ENCODE measurements at places on chromosomes 7 and 10.

DNA sequence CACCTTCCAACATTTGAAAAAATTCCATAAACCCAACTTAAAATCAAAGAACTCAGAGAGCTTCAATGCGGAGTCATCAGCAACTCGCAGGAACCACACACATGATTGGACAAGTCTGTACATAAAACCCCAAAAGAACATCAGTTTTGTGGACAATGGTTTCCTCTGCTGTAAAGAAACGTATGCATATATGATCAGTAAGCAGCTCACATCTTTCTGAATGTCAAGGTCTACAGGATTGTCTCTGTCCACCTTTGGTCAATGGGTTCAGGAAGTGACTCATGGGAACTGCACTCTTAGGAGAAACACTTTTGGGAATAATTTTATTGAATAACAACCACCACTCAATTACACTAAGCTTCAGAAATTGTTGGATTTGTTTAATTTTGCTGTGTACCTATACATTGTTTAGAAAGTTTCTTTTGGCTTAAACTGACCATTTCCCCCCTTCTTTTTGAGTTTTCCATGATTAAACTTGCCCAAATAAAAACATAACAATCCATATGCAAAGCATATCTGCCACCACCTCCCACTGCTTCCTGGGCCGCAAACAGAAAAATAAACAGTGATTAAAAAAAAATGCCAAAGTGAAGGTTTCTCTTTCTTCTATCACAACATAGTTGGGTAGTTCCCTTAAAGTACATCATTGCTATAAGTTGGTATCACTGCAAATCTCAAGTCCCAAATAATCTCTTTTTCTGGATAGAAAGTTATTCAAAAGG is 27.3 kb upstream of the AFAP1L2 start:
- no peak for DNase-seq

DNA sequence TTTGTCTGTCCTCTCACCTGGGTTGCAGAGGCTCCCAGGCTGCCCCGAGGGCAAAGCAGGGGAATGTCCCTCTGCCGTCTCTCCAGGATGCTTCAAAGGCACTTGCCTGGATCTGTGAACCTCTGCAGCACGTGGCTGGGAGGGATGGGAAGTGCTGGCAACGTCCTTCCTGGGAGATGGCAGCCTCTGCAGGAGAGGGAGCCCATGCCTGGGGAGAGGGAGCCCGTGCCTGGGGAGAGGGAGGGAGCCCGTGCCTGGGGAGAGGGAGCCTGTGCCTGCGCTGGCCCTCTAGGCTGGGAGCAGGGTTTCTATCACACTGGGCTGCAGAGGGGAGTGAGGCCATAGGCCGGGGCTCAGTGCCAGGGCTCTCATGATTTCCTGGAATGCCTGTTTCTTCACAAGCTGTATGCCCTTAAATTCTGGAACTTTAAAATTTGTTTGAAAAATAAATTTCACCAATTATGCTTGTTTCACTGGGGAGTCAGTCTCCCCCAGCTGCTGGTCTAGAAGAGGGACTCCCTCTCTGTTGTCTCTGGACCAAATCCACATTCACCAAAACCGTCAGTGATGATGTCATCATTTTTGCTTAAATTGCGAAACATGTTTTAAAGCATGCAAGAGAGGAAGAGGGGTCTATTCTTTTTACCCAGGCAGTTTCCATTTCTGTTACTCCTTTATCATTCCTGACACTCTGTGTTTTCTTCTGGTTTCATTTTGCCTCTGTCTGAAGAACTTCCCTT is 135.7 kb downstream of the DNAJB6 start:
- no peak for DNase-seq

DNA sequence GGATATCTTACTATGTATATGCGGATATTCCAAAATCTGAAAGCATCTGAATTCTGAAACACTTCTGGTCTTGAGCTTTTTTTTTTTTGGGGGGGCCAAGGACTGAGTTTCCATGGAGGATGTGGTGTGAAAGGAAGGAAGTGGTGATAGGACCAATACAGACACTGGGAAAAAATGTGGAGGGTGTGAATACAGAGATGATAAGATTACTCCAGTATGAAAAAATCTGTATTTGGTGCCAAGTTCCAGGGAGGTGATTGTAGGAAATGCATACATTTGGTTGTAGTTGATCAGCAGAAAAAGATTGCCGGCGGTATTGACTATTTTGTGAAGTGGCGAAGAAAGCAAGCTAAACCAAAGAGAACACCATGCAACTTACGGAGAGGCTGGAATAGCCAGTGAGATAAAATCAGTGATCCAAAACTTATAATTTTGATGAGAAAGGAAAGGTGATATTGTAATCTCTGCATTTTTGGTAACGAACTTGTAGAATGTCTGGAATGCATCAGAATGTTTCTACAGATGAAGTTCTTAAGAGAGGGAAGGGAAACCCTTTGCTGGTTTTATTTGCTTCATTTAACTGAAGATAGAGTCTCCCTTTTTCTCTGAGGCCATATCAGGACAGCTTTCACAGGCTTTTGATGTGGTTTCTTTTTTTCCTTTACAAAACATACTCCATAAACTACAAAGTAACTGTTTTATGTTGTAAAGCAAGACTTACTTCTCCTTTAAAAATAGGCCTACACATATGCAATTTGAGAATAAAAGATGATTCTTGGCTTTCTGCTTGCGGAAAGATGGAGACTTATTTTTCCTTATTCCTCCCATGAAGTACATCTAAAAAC is 6.0 kb downstream of the WDR37 start:
- DNase-seq = no peak

GRCh38 chr7:80260606-80261005 is 126.0 kb downstream of the GNAI1 start:
- no peak for DNase-seq

DNA sequence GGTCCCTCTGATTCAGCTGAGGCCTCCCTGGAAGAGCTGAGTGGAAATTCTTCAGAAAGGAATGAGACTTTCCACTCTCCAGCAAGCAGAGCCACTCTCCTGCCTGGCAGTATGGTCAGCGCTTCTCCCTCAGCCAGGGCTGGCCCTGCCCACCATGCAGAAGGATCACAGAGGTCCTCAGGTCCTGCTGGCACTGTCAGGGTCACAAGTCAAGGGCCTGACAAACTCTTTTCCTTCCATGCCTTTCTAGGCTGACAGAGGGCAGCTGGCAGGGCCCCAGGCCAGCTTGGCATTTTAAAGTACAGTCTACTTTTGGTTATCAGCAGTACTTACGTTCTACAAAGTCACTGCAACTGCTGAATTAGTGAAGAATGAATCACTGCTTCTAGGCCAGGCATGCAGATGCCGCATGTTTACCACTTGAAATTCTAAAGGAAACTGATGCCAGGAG is 119.3 kb upstream of the FRMD4A start:
- no peak for DNase-seq

- DNase-seq = no peak
Measured at GRCh38 chr10:67858971-67859370, 21.0 kb upstream of the DNAJC12 start.

GRCh38 chr7:151836191-151836926 is 40.6 kb downstream of the PRKAG2 start:
- no peak for DNase-seq

DNA sequence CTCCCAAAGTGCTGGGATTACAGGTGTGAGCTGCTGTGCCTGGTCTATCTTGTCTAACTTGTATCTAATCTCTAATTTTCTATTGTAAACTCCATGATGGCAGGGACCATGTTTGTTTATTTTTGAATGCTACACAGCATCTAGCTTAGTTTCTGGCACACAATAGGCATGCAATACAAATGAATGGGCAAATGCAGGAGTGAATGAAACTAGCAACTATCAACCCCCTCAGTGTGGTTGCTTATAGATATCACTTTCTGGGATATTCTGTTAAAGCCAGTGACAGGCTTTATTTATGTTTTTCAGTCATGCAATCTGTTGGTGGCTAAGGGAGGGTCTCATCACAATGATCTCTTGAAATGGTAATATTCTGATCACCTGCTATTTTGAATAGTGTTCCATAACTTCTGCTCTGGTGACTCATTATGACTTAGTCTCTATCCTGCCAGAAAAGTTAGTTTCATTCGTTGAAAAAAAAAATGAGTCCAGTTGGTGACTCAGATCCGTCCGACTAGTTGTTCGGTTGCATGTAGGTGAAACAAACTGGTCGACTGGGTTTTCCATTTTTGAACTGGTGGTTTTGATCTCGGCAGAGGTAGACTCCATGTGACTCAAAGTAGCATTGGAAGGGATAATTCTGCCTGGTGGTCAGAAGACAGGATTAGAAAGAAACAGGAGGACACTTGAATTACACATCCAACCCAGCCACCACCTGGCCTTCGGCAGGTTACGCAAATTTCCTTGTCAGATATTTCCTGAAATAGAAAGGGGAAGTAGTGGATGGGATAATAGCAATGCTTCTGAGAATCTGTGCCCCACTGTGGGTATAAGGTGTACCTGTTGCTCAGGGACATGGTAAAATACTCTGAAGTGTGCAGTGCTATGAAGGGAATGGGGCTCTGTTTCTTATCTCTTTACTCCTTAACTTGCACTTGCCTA is 76.8 kb downstream of the GATA3 start:
- DNase-seq = peak; percentile 20

DNA sequence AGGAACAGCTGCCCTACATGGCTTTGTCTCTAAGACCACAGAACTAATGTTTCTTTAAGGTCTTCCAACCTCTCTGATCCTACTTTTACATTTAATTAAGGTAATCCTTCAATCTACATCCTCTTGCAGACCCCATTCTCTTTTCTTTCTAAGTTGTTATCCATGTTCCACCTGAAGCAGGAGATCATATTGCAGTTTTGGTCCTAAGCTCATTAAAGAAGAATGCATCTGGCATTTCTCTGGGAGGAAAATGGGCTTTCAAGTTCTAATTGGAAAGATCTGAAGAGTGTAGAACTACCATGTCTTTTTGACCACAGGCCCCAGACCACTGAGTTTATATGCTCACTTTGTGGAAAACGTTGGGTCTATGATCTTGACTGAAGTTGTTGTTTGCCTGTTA is 111.2 kb downstream of the SEM1 start:
- DNase-seq = no peak

- DNase-seq = no peak
Measured at GRCh38 chr10:122505885-122506645, 44.7 kb downstream of the HTRA1 start.

DNA sequence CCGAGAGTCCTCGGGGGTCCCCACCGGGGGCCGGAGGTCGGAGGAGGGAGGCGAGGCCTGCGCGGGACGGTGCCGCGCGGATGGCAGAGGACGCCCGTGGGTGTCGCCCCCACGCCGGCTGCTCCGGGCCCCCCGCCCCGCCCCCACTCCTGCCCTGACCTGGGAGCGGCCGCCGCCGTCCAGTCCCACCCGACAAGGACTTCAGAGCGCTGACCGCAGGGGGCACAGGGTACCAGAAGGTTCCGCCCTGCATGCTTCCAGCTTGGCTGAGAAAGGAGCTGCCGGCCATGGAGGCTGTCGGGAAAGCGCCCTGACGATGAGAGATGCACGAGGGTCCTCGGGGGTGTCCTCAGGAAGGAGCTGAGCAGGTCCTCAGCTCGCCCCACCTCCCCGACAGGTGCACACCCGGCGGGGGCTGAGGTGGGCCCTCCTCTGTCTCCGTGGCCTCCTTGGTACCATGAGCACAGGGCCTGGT is 57.0 kb upstream of the DNAJB6 start:
- no peak for DNase-seq

- DNase-seq = no peak
Measured at GRCh38 chr10:101838416-101838970, 5.1 kb downstream of the KCNIP2 start.

DNA sequence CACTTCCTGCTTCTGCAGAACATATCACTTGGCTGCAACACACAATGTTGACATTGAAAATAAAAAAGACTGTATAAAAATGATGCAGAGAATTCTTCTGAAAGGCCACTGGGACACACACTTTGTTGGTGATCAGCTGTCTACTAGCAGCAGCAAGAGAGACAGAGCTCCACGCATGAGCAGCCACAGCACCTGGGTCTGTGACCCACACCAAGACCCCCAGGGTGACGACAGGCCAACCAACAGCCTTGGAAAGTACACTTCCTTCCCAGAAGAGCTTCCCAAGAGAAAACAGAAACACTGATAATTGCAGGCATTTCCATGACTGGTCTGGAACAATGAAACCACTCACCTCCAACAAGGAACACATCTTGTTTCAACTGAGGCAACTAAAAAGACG is 239.0 kb downstream of the DIP2C start:
- no peak for DNase-seq

- no peak for DNase-seq
Measured at GRCh38 chr7:95433952-95434556, 774 bp downstream of the PON2 start.

- DNase-seq = no peak
Measured at GRCh38 chr7:79531116-79531515, 77.6 kb upstream of the MAGI2 start.

DNA sequence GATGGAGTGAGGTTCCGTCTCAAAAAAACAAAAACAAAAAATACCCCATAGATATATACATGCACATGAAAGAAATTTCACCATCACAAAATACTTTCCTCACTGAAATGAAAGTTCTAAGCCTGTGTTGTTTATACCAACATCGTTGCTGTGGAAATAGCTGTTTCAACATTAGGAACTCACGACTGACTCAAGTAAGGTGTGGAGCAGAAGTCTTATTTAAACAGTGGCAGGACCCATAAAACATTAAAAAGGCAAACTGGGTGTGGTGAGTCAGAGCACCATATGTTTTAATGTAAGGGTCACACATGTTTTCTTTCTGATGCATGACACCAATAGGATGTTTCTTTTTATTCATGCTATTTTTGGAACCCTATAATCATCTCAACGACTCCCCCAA is 48.3 kb downstream of the BAIAP2L1 start:
- no peak for DNase-seq

DNA sequence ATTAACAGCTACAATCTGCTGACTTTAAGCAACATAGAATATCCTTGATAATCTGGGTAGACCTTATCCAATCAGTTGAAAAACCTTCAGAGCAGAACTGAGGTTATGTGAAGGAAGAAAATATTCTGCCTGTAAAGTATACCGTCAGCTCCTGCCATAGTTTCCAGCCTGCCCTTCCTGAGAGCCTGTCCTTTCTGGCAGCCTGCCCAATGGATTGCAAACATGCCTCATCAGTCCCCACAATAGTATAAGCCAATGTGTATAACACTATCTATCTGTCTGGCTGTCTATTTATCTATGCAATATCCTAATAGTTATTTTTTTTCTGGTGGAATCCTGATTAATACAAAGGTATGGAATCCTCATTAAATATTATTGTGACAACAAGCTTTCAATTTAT is 489.2 kb upstream of the KCND2 start:
- DNase-seq = no peak

Data from suppressor macrophage treated with lipopolysaccharide for 1 hour (primary cell).